ENCODE measurements at places on chromosomes 4 and X.

- peak; percentile 20 for DNase-seq
These were observed 61.0 kb downstream of the REELD1 start for GRCh38 chr4:146275370-146275769.

DNA sequence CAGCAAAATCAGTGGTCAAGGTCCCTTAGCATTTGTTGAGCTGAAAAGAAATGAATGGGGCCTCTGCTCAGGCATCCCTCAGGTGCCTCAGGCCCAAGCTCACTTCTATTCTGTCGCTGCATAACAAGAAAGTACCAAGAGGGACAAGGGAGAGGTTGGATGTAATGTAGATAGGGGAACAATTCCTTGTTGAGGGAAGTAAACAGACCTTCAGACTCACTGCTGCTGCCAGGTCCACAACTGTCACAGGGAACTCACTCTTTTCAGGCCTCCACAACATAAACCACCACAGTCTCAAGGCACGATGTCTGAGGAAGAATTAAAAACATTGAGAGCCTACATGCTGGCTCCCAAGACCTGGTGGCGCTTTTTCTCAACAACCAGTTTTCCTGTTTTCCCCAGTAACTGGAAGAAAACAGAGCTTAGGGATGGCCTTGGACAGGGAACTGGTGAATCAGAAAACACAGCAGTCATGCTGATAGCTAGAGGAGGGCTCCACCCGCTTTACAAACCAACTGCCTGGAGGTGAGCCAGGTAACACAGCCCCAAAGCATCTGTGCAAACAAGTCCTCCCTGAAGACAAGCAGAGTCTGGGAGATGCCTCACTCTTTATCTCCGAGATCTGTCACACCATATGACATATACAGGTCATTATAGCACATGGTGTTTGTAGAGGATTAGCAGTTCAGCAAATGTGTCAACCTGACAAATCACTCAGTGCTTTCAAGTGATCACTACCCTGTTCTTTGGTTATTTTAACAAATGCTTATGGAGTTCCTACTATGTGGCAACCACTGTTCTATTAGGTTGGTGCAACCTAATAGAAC is 14.3 kb upstream of the AWAT1 start:
- peak; percentile 45 for DNase-seq

- no peak for DNase-seq
These were observed 61.1 kb downstream of the IQCM start for GRCh38 chr4:149754526-149754925.

GRCh38 chrX:49270249-49270921 is 792 bp downstream of the PPP1R3F start:
- DNase-seq, result no peak

DNA sequence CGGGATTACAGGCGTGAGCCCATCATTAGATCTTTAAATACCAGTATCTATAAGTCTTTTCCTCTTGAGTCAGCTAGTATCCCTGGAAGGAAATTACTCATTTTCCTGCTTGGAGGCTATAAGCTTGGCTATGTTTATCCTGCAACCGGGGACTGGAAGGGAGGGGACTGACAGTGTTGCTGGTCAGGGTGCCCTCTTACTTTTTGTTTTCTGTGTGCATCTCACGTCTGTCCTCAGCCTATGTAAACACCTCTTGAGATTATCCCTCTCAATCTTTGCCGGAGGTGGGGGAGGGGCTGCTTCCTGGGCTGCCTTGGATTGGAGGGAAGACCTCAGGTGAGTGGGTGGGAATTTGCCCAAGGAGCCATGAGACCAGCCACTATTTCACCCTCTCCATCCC is 37.0 kb downstream of the HTT start:
- no peak for DNase-seq

- DNase-seq, result no peak
These were observed 127.8 kb upstream of the TBL1X start for GRCh38 chrX:9337046-9337445.

- no peak for DNase-seq
These were observed 13.2 kb upstream of the PDE6B start for GRCh38 chr4:612052-612748.

- DNase-seq, result no peak
These were observed 89.5 kb downstream of the CBR4 start for GRCh38 chr4:168920441-168921065.

DNA sequence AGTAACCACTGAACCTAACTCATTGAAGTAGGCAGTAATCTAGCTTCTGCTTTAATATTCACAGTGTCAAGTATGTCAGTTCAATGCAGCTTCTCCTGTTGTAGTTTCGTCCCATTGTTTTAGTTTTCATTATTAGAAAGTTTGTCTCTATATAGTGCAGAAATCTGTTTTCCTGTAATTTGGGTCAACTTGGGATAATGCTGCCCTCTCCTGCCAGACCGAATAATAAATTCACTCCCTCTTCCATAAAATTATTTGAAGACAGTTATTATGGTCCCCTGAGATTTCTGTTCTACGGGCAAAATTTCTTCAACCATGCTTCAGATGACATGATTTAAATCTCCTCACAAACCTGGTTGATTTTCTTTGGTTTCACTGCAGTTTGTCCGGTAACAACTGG is 4.6 kb upstream of the LUZP4 start:
- DNase-seq, result no peak

GRCh38 chr4:48931459-48931858 is 24.9 kb upstream of the OCIAD2 start:
- no peak for DNase-seq

GRCh38 chr4:11773798-11774197 is 345.1 kb upstream of the HS3ST1 start:
- no peak for DNase-seq

- DNase-seq, result no peak
These were observed 131.9 kb downstream of the ATOH1 start for GRCh38 chr4:93960450-93960849.

GRCh38 chr4:129929052-129929451 is 833.1 kb downstream of the C4orf33 start:
- no peak for DNase-seq

DNA sequence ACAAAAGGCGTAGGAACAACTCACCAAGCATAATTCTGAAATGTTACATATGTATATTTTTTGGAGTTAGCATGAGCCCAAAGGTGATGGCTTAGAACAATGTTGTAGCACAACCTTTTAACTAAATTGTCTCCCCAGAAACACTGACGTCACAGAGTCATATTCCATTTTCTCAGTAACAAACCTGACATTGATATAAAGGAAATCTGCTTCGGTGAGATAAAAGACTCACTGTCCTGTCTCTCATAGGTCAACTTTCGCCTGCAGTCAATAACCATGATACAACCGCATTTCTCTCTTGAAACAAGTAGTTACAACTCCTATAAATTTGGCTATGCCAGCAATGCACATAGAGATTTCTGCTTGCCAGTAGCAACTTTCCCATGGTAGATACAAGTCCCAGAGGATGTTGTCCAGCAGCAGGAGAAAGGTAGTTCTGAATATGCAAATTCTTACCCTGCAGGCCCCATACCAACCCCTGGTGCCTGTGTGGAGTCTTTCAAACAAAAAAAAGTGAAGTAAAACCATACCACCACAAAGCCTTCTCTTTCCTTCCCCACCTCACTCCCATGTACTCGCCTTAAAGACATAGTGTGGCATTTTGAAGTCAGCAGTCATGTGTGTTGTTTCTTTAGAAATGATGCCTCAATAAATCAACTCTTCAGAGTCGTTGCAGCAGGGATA is 47.9 kb downstream of the MTM1 start:
- no peak for DNase-seq

DNA sequence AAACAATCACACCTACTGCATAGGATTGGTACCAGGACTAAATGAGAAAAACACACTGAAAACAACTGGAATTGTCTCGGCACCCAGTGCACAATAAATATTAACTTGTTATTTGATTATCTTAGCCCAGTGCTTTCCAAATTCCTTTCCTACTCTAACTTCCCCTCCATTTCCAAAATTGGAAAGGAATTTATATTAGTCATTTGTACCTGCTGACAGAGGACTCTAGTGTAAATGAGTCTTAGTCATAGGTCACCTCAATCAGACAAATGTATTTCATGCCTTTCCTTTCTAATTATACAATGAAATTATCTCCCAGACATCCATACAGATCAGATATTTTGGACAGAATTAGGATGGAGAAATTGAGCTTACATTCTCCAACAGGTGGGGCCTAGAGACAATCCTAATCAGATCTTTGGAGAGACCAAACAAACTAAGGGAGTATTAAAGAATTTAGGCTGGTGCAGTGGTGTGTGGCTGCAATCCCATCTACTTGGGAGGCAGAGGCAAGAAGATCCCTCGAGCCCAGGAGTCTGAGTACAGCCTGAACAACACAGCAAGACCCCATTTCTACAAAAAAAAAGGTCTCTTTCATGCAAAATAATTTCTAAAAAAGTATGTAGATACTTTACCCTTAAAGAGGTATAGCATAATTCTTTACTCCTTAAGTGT is 10.1 kb downstream of the SH3D19 start:
- DNase-seq, result no peak

DNA sequence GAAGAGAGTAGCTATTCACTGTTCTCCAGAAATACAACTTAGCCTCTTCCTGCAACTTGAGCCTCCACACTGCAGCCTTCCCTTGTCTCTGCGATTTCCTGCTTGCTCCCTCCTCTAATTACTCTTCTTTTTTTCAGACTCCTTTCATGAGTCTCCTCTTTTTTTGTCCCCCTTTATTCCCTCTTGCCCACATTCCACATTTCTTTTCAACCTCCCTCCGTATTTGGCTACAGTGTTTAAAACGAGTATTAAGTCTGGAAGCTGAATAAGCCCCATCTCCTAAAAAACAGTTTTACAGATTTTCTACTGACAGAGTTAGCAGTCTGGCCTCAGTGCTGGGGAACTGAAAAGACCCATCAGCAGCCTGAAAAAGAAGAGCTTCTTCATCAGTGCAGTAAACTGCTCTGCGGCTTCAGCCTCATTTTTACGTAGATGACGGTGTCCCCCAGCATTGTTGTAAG is 141.5 kb downstream of the TENM3 start:
- DNase-seq, result no peak

- no peak for DNase-seq
These were observed 605.1 kb downstream of the BCOR start for GRCh38 chrX:39492497-39493162.

- DNase-seq, result no peak
These were observed 116.5 kb upstream of the RBPJ start for GRCh38 chr4:26204249-26204825.

DNA sequence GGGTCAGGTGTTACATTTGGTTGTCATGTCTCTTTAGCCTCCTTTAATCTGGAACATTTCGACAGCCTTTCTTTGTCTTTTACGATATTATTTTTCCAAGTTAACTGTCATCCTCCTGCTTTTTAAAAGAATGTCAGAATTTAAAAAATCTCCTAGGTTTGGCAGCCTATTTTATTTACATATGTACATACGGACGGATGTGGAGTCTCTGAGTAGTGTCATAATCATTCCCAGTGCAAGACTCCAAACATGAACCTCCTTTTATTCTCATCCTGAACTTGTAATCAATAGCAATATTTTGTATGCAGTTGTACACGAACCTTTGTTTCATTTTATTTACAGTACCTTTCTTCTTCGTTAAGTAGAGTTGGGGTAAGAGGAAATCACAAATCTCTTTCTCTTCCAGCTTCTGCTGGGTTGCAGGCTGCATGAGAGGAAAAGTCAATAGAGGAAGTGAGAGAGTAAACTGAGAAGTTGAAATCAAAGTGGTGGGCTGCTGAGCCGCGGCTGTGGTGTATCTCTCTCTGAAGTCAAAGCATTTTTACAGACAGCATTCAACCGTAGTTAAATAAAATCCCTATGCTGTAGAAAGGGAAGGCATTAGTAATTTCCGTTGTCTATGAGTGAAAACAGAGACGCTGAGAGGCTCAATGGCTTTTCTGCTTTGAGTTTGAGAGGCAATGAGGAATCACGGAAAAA is 53.9 kb upstream of the RPS6KA3 start:
- DNase-seq, result no peak

DNA sequence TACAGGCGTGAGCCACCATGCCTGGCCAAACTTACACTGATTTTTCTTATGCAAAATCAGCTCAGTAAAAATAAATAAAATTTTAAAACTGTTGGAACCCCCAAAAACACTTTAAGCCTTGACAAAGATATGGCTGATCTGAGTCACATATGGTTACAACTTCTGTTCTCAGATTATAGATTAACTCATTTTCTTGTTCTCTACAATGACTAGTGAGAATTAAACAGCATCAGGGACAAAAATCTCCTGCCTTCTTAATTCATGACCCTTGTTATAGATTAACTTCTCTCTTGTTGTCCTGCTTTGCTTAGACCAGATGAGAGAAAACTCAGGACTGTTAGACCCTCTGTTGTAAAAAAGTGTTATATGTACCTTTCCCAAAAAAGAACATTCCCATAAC is 24.2 kb upstream of the EXOC1L start:
- no peak for DNase-seq

DNA sequence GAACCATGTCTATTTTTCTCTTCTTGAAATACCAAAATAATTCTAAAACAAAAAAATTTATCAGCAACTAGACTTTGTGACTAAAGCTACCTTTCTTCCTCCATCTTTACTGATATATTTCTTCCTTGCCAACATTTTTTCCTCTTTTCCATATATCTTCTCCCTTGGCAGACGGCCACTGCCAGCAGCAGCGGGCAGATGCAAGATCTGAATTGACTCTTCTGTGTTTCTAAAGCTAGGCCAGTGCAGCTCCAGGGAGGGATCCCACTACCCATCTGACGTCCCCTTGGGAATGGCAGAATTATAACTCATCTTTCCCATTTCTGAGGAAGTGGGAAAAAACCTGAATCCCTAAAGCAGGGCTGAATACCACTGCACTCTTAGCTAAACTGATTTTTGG is 206.4 kb downstream of the NR3C2 start:
- no peak for DNase-seq

GRCh38 chrX:115214151-115214550 is 19.7 kb downstream of the LRCH2 start:
- DNase-seq, result no peak

DNA sequence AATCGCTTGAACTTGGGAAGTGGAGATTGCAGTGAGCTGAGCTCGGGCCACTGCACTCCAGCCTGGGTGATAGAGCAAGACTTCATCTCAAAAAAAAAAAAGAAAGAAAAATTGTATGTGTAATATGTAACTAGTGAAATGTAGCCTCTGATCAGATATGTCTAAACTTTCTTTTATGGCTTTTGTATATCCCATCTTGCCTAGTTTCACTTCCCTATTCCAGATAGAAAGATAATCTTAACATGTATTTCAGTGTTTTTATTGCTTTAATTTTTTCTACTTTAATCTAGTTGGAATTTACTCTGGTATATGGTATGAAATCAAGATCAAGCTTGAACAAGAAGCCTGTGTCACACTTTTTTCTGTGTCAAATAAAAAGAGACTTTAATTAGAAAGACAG is 1.9 kb upstream of the ZNF41 start:
- no peak for DNase-seq

DNA sequence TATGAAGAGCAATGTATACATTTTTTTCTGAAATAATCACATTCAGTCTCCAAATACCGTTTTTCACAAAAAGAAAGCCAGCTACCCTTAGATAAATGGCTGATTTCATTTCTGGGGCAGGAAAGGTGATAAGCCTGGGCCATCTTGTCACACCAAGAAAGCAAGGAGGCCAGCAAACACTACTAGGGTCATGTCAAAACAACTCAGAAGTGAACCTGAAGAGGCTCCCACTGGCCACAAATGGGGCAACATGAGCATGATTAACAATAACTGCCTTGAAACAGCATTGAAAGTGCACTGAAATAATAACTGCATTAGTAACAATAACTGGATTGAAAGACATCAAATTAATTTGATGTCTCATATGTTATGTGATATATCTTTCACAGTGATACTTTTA is 39.3 kb downstream of the SH3KBP1 start:
- no peak for DNase-seq

- no peak for DNase-seq
These were observed 665.5 kb downstream of the TLL1 start for GRCh38 chr4:166538491-166539005.

GRCh38 chr4:59608466-59608865 is 1591.7 kb upstream of the ADGRL3 start:
- no peak for DNase-seq
